ENCODE measurements at places on chromosomes 2 and 18. TPM values are rescaled to one million over a fixed set of nuclear protein-coding genes. Genes with fewer than 3 reads are reported as not detected.

DNA sequence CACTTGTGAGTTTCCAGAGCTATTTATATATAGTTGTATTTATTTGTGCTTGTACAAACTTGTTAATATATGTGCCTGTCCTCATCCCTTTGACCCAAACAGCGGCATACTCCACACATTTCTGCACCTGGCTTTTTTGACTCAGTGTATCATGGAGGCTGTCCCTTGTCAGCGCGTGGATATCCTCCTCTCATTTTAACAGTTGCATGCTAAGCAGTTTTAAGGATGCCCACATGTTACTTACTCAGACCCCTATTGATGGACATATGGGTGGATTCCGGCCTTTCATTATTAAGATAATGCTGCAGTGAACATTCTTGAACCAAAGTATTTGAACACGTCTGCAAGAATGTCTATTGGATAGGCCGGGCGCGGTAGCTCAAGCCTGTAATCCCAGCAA, 655 bp upstream of the MREG start:
- H3K27me3 ChIP-seq = no peaks in the 10 kb centered on the region
- peaks cover 65% of the 10 kb centered on the region for H3K4me1 ChIP-seq
- no peak for DNase-seq
- H3K4me3 ChIP-seq = peak overlapping the region; percentile 47
- peak overlapping the region; percentile 43 for H3K27ac ChIP-seq

The TXNDC2 gene
- total RNA-seq = not detected

DNA sequence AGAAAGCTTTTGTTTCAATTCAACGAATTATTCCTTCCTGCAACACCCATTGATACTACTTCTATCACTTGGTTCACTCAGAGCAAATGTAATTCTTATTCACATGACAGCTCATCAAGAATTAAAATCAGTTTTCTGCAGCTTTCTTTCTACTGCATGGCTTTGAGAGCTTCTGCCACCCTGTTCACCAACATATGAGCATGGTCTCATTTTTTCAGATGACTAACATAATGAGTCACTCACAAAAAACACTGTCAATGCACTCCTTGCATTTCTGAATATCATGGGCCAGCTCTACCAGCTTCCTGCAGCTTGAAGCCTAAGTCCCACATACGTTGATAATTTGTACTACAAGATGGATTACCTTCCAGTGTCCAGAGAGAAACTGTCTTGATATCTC, 342.9 kb downstream of the LRATD1 start:
- no peak overlapping the region for H3K4me3 ChIP-seq
- H3K27ac ChIP-seq = no peak overlapping the region
- no peak for DNase-seq
- no peaks in the 10 kb centered on the region for H3K36me3 ChIP-seq
- H3K4me1 ChIP-seq = no peaks in the 10 kb centered on the region

The GLI2 gene
- 0.43 TPM for total RNA-seq

DNA sequence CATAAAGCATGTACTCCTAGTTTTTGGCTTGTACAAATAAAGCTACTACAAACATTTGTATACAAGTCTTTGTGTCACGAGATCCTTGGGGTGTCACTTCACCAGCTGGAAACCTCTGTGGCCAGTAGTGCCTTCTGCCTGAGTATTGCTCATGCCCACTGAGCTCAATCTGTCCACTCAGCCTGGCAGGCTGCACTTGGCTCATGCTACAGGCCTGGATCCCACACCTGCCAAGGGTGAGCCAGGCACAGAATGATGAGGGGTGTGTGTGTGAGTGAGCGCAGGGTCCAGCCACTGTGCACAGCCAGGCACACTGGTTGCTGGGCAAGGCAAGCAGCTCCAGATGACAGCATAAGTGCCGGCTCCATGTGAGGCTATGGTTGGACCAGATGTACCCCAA, 13.1 kb downstream of the SRD5A2 start:
- no peaks in the 10 kb centered on the region for H3K36me3 ChIP-seq
- H3K4me1 ChIP-seq = no peaks in the 10 kb centered on the region
- no peak overlapping the region for H3K27ac ChIP-seq
- no peak for DNase-seq

DNA sequence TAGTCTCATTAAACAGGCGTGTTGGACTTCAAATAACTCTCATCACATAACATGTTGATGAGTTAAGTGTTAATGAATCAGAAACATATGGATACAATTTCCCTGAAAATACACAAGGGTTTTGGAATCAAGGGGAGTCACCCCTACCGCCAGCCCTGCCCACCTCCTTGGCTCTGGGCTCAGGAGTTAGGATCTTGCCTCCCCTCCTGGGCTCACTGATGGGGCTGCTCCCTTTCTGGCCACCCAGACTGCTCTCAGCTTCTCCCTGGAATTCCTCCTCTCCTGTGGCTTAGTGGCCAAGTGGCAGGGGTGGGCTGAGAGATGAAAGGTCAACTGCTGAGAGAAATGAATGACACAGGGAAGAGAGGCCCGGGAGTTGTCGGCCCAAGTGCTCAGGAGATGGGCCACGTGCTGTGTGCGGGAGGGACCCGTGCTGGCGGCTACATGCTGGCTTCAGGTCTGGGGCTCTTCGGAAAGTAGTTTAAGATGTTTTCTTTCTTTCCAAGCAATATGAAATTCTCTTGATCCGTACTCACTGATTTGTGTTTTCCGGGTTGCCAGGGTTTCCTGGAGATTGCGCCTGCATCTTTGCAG, 55.8 kb upstream of the TNP1 start:
- H3K27me3 ChIP-seq = no peaks in the 10 kb centered on the region
- H3K36me3 ChIP-seq = no peaks in the 10 kb centered on the region
- H3K27ac ChIP-seq = no peak overlapping the region
- H3K4me3 ChIP-seq = no peak overlapping the region
- no peaks in the 10 kb centered on the region for H3K4me1 ChIP-seq

DNA sequence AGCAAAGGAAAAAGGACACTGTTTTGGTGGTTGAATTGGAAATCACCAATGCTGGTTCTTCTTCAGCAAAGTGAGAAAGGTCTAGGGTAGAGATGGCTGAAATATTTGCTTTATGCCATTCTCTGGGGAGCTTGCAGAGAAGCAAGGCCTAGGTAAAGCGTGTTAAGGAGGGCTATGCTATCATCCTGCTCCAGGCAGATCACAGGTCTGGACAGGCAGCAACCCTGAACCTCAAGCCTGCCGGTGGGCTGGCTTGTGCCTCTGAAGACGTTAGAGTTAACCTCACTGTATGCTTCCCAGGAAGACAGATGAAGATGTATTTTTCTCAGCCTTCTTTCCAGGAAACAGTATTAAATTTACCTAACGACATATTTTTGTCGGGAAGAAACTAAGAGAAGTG, 138.5 kb upstream of the LYPD6 start:
- no peak for DNase-seq

Data from activated CD4-positive, alpha-beta memory T cell treated with anti-CD3 and anti-CD28 coated beads, Interleukin-2, amount 10 ng/mL, durations not matched to agents 7 days and 5 days (primary cell).